PC-3 (cell line): ENCODE measurements at places on chromosomes 11 and 22. TPM values are rescaled to one million over a fixed set of nuclear protein-coding genes. Genes with fewer than 3 reads are reported as not detected.
A peak's percentile ranks its signal among the peaks of the same experiment; 100 is the strongest.

DNA sequence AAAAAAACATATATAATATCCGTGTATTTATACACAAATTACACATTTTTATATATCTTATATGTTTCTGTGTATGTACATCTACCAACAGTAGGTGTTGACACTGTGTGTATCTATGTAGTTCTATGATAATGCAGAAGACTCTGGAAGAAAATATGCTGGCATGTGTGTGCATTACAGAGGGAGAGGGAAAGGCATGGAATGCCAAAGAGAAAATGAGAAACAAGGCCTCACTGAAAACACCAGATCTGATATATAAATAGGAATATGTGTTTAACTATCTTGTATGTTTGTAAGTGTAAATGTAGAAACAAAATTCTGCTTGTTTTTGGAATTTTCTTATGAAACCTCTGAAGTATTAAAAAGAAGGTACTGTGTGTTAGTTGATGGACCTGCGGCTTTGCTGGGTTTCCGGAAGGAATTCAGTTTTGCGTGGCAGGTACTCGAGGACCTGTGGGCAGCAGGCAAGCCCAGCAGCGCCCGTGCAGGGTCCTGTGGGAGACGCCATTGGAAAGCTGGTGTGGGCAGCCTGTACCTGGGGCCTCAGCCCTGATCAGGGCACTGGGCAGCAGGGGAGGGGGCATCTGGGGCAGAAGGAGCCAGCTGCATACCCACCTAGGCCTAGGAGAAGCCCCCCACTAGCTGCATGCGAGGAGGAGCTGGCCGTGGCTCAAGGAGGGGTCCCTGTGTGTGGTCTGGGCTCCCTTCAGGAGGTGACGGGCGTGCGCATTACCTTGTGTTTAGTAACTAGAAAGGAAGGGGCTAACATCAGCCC lies 7.6 kb upstream of the TRMU start:
- no peak overlapping the region for H3K4me3 ChIP-seq
- no peak overlapping the region for H3K27ac ChIP-seq
- H3K36me3 ChIP-seq: peaks cover 5% of the 10 kb centered on the region; the same call in 1 of the 2 replicates
- no peaks in the 10 kb centered on the region for H3K4me1 ChIP-seq
- DNase-seq: no peak

DNA sequence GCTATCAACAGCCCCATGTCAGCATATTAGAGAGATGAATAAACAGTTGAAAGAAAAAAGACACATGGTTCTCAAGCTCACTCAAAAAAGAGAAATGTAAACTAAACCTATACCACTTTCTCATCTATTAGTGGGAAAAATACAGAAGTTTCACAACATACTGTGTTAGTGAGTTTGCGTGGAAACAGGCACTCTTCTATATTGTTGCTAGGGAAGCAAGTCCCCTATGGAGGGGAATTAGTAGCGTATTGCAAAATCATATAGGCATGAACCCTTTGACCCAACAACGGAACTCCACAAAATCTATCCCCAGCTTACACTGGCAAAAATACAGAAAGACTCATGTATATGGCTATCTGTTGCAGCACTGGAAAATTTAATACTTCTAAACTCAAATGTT lies 14.2 kb upstream of the RFPL2 start:
- no peak overlapping the region for H3K27ac ChIP-seq
- H3K4me3 ChIP-seq: no peak overlapping the region
- DNase-seq: no peak
- peaks cover 25% of the 10 kb centered on the region for H3K27me3 ChIP-seq
- H3K36me3 ChIP-seq: no peaks in the 10 kb centered on the region
- H3K4me1 ChIP-seq: no peaks in the 10 kb centered on the region

- no peaks in the 10 kb centered on the region for H3K4me1 ChIP-seq
- no peak overlapping the region for H3K27ac ChIP-seq
- peaks cover 81% of the 10 kb centered on the region for H3K27me3 ChIP-seq
Observed at GRCh38 chr11:64675450-64676260, 47.3 kb downstream of the NRXN2 start.

GRCh38 chr11:2149864-2150847 lies 10.9 kb downstream of the INS start:
- H3K36me3 ChIP-seq: no peaks in the 10 kb centered on the region
- peaks cover 10% of the 10 kb centered on the region for H3K4me1 ChIP-seq
- H3K27ac ChIP-seq: no peak overlapping the region

DNA sequence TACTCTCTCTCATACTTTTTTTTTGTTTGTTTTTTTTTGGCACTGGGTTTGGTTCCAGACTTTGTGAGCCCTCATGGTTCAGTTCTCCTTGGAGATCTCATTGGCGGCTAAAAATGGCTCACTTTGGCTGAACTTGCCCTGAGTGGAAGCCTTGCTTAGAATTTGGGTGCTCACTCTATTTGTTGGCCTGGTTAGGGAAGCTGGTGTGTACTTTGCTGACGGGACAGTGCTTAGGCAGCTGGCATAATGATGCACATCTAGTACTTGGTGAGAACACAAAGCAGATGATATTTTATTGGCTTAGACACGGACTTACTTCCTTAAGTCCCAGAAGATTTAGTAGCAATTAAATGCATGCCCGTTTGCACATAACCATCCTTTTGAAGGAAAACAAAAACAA lies 66.5 kb upstream of the GRAMD1B start:
- H3K4me1 ChIP-seq: no peaks in the 10 kb centered on the region; the same call in 1 of the 2 replicates
- DNase-seq: no peak
- H3K36me3 ChIP-seq: no peaks in the 10 kb centered on the region
- H3K27me3 ChIP-seq: peaks cover 84% of the 10 kb centered on the region
- H3K27ac ChIP-seq: no peak overlapping the region

- DNase-seq: peak; percentile 48
- peaks cover 13% of the 10 kb centered on the region; the same call in 1 of the 2 replicates for H3K4me1 ChIP-seq
- no peaks in the 10 kb centered on the region for H3K36me3 ChIP-seq
- no peak overlapping the region for H3K27ac ChIP-seq
- H3K4me3 ChIP-seq: peak overlapping the region; percentile 83
- H3K27me3 ChIP-seq: no peaks in the 10 kb centered on the region
Observed at GRCh38 chr11:68002938-68003845, 705 bp downstream of the UNC93B1 start.

DNA sequence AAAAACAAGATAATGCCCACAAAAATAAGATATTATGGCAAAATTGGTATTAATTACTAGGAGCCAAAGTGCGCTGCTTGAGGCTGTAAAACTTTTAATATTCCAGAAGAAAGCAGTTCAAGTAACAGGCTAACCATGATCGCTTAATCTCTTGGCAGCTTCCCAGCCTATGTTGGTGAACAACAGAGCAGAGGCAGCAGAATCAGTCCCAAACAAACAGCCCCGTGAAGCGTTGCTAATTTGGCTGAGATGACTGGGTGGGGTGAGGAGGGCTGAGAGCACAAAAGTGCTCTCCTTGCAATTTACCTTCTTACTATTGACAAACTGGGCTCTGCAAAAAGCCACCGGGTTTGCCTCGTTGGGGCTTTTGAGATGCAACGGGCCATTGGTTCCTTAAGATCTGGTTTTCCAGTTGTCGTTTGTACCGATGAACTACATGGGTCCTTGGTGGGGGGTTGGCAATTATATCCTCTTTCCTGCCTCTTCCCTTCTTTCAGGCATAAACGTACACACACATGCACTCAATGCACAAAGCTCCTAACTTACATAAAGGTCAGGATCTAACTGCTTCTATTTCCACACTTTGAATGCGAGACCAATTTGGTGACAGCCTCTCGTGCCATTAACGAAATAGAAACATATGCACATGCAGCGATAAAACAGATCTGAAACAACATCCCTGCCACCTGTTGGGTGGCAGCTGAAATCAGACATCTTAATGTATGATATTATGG lies 407.6 kb upstream of the CADM1 start:
- H3K4me1 ChIP-seq: no peaks in the 10 kb centered on the region
- no peaks in the 10 kb centered on the region for H3K36me3 ChIP-seq
- H3K4me3 ChIP-seq: no peak overlapping the region
- no peak for DNase-seq

GRCh38 chr11:15988016-15988550 lies 368.3 kb downstream of the SOX6 start:
- no peaks in the 10 kb centered on the region for H3K4me1 ChIP-seq
- no peak overlapping the region for H3K4me3 ChIP-seq

DNA sequence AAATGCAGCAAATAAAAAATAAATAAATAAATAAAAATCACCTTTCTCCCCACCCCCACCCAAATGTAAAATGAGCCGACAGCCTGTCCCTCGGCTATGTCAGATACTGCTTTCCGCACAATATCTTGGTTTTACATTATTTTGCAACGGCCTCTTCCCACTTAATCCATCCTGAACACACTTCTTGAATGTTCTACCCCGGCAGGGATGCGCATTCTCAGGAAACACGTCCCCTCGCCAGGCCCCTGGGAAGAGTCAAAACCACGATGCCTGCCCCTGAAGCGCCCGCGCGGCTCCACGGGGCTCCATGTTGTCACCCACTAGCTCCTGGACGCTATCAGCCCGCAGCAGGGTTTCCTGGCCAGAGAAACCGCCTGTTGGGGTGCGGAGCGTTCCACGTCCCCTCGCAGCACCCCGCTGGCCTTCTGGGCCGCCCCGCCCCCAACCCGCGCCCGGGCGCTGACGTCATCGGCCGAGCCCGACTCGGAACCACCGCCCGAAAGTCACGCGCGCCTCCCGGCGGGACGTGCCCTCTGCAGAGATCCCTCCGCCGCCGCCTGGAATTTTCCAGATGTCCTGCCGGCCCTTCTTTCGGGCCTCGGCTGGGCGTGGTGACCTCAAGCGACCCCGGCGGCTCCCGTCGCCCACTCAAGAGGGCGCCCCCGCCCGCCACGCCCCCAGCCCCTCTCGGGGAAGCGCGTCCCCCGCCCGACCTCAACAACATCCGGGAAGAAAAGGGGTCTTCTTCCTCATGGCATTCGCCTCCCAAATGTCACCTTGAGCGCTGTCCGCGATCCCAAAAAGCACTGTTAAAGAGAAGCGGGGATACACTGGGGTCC lies 585 bp upstream of the NEAT1 start:
- peaks cover 37% of the 10 kb centered on the region for H3K36me3 ChIP-seq
- DNase-seq: peak; percentile 96
- no peaks in the 10 kb centered on the region for H3K27me3 ChIP-seq
- H3K27ac ChIP-seq: peak overlapping the region; percentile 99

DNA sequence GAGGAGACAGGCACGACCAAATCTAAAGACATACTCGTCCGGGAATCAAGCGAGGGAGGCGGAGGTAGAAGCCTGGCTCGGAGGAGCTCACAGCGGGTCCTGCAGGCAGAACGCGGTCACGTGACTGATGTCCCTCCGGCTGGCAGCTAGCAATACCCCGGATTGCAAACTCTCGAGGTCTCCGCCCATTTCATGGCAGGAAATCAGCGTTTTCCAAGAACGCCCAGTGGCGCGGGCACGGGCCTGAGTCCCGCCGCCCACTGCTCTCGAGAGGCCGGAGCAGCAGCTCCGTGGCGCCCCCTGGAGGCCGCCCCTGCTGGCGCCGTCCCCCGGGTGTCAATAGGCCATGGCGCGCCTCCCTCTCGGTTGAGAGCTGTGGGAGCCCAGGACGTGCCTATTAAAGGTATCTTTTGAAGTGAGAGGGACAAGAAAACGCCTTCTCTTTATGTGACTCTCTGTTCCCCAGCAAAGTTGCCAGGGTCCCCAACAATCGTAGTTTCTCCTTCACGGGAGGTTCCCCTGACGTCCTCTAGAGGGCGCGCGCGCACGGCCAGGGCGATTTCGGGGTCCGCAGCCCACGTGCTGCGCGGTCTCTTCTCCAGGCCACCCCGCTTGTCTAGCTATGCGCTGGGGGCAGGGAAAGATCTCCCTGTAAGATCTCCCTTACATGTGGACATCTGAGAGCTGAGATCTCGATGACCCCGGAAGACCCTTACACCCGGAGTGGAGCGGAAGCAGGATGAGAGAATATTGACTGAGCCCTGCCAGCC lies 37.3 kb upstream of the RBFOX2 start:
- H3K36me3 ChIP-seq: peaks cover 4% of the 10 kb centered on the region; the same call in 1 of the 2 replicates
- DNase-seq: peak; percentile 90
- peak overlapping the region; percentile 78 for H3K4me3 ChIP-seq
- H3K27ac ChIP-seq: no peak overlapping the region
- H3K27me3 ChIP-seq: no peaks in the 10 kb centered on the region

DNA sequence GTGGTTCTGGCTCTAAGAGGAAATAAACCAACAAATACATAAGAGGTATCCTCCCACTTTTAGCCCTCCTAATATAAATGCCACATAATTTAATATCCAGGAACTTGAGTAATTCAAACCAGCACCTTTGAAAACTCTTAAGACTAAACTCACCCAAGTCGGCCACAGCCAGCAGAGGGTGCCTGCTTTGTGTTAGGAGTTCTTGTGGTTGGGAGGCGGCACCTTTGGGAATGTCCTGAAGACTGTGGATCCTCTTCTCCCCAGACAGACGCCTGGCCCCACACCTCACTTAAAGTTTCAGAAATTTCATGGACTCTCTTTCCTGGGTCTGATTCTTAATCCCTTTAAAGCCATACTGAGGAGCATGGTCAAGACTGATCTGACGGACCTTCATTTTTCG lies 169.0 kb downstream of the TBC1D22A start:
- no peaks in the 10 kb centered on the region for H3K27me3 ChIP-seq
- no peak overlapping the region for H3K27ac ChIP-seq
- peak; percentile 36 for DNase-seq
- H3K4me1 ChIP-seq: peaks cover 15% of the 10 kb centered on the region
- H3K4me3 ChIP-seq: no peak overlapping the region

- no peaks in the 10 kb centered on the region for H3K36me3 ChIP-seq
- no peaks in the 10 kb centered on the region for H3K4me1 ChIP-seq
- DNase-seq: no peak
- no peak overlapping the region for H3K27ac ChIP-seq
- no peak overlapping the region for H3K4me3 ChIP-seq
Observed at GRCh38 chr22:39486951-39487825, 14.9 kb upstream of the MIEF1 start.

DNA sequence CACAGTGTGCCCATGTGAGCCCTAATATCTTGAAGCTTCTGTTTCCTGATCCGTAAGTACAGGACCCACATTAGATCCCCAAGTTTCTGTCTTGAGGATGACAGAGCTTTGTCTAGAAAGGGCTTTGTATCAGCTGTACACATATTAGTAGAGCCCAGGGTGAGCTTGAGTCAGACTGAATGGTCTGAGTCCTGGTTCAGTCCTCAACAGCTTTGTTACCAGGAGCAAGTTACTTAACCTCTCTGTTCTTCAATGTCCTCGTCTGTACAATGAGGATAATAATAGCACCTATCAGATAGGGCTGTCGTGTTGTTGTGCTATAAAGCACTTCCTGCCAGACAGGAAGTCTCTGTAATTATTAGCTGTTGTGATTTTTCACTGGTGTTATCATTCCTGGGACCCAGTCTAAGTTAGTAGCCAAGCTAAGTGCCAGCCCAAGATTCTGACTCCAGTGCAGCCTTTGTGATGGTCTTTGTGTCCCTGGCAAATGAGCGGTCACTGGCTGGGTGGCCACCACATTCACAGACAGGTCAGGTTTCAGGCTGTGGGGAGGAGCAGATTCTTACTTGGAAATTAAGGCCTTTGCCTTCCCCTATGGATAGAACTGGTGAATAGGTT lies 6.8 kb downstream of the TOM1 start:
- no peak overlapping the region for H3K4me3 ChIP-seq
- no peaks in the 10 kb centered on the region for H3K27me3 ChIP-seq

LAYN gene
- 0.47 TPM in 1 of 2 replicates, not detected in the other for total RNA-seq

PKNOX2 gene
- total RNA-seq: 0.12 TPM in 1 of 2 replicates, not detected in the other

BEST1 gene
- 0.22 TPM in 1 of 2 replicates, not detected in the other for total RNA-seq

LRRC75B gene
- total RNA-seq: 4.5 and 7.7 TPM in 2 replicates

PPFIA1 gene
- total RNA-seq: 57.5 and 71.1 TPM in 2 replicates
